Globus pallidus (tissue), 1 donor: ENCODE measurements at places on chromosomes 12 and 14.

GRCh38 chr12:52833922-52834726 lies at the start of gene KRT79:
Gene KRT79, minus strand, starts transcription at chr12:52834311. Its CDS starts 51 bp downstream, at chr12:52834260.
- no peak for DNase-seq

DNA sequence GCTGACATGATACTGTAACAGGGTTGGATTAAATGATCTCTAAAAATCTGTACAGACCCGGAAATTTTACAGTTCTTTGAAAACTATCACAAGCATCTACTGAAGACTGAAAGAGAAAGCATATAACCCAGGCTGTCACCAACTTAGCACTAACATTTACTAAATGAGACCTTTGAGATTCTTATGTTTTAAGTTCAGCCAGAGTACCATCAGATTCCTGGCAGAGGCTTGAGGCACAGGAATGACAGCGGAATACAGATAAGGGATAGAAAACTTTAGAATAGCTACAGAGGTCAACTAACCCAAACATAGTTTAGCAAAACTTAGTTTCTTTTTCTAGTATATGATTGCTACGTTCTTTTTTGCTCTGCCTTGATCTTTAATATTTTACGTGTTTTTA lies 91.6 kb upstream of the FERMT2 start:
- no peak for DNase-seq

GRCh38 chr14:93787465-93788292 lies 606 bp downstream of the PRIMA1 start:
- DNase-seq: peak; percentile 56

- no peak for DNase-seq
These were observed 10.5 kb downstream of the LARP4 start for GRCh38 chr12:50411051-50411660.

DNA sequence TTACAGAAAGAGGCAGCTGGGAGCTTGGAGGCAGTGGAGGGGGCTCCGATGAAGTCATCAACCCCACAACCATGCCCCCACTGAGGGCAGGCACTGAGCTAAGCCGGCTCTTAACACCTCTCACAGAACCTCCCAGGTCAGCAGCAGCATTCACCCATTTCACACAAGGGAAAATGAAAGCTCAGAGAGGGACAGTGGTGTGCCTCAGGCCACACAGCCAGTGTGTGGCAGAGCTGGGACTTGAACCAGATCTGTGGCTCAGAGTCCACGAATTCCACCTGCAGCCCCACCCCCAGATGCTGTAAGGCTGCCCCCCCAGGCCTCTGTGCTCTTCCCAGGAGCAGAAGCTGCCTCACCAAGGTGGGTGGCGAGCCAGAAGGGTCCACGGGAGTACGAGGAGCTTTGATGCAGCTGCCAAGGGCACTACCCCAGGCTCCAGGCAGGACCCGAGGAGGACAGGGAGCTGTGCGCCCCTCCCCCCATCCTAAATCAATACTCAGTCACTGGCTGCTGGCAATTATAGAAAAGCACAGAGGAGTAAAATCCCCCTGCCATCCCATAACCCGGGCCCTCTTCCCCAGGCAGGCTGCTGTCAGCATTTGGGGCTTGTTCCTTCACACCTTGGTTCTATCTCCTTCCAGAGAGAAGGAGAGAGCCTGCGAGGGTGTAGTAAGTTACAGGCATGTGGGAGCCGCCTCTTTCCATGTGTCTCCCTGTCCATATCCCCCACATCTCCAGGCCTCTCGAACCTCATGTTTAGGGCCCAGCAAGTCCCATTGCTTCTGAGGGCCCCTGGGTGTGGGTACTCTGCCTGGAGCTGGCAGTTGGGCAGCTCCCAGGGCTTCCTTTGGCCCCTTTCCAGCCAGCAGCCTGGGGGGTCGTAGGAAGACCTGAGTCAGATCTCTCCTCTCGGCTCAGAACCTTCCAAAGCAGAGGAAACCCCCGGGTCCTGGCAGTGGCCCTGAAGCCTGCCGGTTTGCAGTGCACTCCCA lies 47.6 kb downstream of the FAM222A start:
- DNase-seq: no peak

DNA sequence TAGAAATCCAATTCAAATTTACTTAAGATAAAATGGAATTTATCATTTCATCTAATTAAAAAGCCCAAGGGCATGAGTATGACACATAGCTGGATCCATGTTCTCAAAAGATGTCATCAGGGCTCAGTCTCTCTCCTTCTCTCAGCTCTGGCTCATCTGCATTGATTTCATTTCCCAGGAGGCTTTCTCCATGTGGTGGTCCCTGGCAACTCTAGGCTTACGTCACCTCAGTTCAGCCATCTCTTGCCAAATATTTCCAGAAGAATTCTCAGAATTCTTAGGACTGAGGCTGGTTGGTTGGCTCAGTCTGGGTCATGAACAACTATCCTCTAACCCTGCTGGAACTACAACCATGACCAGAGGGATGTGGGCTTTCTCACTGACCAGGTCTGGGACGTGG lies 65.3 kb downstream of the FOS start:
- DNase-seq: no peak

DNA sequence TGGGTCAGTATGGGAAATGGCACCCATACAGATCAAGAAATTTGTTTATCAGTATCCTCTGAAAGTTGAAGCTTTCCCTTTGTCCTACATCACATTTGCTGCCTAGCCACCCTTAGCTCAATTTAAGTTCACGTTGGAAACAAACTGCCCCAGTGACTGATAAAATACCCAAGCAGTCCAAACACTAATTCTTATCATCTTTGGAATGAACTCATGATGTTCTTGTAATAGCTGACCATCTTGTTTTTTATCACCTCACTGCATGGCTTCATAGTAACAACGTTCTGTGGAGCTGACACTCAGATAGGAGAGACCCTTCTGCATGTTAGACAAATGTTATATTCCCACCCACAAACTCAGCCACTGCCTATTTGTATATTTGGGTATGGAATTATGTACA lies 93.4 kb downstream of the GPR135 start:
- no peak for DNase-seq

DNA sequence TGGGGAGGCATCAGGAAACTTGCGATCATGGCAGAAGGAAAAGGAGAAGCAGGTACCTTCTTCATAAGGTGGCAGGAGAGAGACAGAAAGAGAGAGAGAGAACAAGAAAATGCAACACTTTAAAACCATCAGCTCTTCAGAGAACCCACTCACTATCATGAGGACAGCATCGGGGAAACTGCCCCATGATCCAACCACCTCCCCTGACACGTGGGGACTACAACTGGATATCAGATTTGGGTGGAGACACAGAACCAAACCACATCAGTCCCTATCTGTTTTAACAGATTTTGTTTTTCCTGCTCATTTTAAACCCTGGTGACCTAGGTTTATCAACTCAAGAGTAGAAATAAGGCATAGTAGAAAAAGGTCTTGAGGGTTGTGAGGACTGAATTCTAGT lies 210.1 kb upstream of the PLXNC1 start:
- no peak for DNase-seq

DNA sequence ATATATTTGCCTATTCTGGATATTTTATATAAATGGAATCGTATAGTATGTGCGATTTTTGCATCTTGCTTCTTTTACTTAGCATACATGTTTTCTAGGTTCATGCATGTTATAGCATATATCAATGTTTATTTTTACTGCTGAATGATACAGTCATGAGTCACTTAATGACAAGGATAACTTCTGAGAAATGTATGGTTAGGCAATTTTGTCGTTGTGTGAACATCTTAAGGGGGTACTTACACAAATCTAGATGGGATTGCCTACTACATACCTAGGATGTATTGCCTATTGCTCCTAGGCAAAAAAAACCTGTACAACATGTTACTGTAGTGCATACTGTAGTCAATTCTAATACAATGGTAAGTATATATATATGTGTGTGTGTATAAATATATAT lies 8.8 kb downstream of the USP15 start:
- no peak for DNase-seq

- DNase-seq: no peak
These were observed 407.0 kb upstream of the SEL1L start for GRCh38 chr14:81940651-81941050.
